ENCODE measurements at places on chromosomes 6 and 20.

- H3K27ac ChIP-seq: peak overlapping the region; percentile 89
- peak; percentile 87 for DNase-seq
- H3K4me3 ChIP-seq: peak overlapping the region; percentile 92
- no peaks in the 10 kb centered on the region for H3K27me3 ChIP-seq
- H3K4me1 ChIP-seq: no peaks in the 10 kb centered on the region
- H3K36me3 ChIP-seq: no peaks in the 10 kb centered on the region
Measured at GRCh38 chr6:53794137-53794719, 577 bp upstream of the LRRC1 start.

DNA sequence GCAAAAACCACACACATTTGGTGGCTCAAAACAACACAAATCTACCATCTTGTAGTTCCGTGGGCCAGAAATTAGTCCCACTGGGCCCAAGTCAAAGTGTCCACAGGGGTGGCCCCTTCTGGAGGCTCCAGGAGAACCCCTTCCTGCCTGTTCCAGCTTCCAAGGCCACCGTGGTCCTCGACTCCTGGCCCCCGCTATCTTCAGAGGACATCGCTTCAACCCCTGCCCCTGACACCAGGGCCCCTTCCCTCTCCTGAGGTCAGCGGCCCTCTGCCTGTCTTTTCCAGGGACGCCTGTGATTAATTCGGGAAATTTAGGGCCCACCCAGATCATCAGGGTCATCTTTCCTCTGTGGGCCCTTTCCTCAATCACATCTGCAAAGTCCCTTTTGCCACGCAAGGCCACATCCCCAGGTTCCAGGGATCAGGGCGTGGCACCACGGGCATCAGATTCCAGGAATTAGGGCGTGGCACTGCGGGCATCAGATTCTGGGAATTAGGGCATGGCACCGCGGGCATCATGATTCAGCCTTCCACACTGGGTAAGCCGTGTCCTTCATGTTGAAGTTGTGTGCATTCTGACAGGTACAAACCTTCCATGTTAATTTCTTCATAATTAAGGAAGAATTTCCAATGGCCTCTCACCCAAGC, 59.9 kb upstream of the SMOC2 start:
- no peak overlapping the region for H3K4me3 ChIP-seq
- H3K27me3 ChIP-seq: no peaks in the 10 kb centered on the region
- H3K36me3 ChIP-seq: no peaks in the 10 kb centered on the region
- no peak overlapping the region for H3K27ac ChIP-seq
- no peaks in the 10 kb centered on the region for H3K4me1 ChIP-seq

- H3K4me3 ChIP-seq: no peak overlapping the region
- peaks cover 27% of the 10 kb centered on the region for H3K36me3 ChIP-seq
- H3K4me1 ChIP-seq: no peaks in the 10 kb centered on the region
- DNase-seq: no peak
- no peak overlapping the region for H3K27ac ChIP-seq
Measured at GRCh38 chr6:36963451-36964290, 9.1 kb downstream of the PI16 start.

DNA sequence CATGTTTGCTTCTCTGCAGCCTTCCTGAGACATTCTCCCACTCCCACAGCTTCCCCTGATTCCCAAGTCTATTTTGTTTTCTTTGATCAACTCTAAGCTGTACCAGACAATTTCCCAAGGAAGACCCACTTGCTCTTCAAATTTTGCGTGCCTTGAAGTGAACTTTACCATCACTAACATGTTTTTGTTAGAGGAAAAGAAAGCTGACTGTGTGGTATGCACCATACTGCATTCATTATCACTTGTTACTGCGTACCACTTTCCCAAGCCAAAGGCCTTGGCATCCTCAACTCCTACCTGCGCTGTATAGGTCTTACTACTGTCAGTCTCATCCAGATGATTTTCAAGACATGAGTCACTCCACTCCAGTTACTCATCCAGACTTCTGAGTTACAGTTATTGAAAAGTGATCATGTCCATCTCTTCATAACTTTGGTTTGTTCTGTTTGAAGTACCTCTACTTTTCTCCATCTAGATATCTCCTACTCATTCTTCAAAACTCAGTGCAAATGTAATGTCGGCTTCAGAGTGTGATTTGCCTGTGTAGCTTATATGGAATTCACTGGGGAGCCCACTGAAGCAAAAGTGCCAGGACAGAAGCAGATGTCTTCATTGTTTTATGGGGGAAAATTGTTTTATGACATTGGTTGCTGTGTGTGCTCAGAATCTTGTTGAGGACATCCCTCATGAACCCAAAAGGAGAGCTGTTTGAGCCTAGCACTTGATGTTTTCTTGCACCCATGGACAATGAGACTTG, 5.2 kb downstream of the RPS12 start:
- H3K27me3 ChIP-seq: no peaks in the 10 kb centered on the region
- DNase-seq: no peak
- H3K4me1 ChIP-seq: peaks cover 17% of the 10 kb centered on the region
- H3K4me3 ChIP-seq: no peak overlapping the region
- no peak overlapping the region for H3K27ac ChIP-seq
- H3K36me3 ChIP-seq: peaks cover 40% of the 10 kb centered on the region

DNA sequence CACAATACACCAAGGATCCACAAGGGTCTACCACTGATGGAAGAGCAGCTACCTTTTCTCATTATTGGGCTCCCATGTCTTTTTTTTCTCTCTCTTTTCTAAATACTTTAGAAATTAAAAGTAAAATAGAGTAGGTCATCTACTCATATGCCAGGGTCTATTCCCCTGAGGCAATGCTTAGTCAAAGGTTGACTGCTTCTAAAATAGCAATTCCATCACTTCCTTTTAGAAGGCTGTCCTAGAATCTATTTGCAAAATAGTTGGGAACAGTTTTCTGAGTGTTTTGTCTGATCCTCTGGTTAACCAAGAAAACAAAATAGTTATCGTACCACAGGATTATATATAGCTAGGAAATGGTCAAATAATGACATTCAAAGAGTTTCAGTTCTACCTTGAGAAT, 174.1 kb downstream of the COL21A1 start:
- H3K4me3 ChIP-seq: no peak overlapping the region
- H3K36me3 ChIP-seq: no peaks in the 10 kb centered on the region
- H3K27ac ChIP-seq: peak overlapping the region; percentile 68
- H3K4me1 ChIP-seq: no peaks in the 10 kb centered on the region
- peak; percentile 29 for DNase-seq
- no peaks in the 10 kb centered on the region for H3K27me3 ChIP-seq

DNA sequence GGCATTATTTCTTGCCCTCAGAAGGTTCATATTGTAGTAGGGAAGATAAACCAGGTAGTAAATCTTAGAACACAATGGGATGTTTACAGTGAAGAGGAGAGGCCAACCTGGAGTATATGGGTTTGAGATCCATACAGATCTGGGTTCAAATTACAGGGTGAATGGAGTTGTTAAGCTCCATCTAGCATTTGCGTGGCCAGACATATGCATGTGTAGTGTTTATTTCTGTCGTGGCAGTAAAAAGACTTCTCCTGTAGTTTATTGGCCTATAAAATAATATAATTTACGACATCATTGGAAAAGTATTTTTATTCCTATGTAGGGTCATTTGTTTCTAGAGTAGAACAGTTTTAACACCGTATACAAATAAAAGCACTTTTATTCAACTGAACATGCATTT, 25.2 kb upstream of the TULP4 start:
- H3K27ac ChIP-seq: no peak overlapping the region
- no peak overlapping the region for H3K4me3 ChIP-seq
- H3K36me3 ChIP-seq: no peaks in the 10 kb centered on the region
- H3K4me1 ChIP-seq: peaks cover 33% of the 10 kb centered on the region

DNA sequence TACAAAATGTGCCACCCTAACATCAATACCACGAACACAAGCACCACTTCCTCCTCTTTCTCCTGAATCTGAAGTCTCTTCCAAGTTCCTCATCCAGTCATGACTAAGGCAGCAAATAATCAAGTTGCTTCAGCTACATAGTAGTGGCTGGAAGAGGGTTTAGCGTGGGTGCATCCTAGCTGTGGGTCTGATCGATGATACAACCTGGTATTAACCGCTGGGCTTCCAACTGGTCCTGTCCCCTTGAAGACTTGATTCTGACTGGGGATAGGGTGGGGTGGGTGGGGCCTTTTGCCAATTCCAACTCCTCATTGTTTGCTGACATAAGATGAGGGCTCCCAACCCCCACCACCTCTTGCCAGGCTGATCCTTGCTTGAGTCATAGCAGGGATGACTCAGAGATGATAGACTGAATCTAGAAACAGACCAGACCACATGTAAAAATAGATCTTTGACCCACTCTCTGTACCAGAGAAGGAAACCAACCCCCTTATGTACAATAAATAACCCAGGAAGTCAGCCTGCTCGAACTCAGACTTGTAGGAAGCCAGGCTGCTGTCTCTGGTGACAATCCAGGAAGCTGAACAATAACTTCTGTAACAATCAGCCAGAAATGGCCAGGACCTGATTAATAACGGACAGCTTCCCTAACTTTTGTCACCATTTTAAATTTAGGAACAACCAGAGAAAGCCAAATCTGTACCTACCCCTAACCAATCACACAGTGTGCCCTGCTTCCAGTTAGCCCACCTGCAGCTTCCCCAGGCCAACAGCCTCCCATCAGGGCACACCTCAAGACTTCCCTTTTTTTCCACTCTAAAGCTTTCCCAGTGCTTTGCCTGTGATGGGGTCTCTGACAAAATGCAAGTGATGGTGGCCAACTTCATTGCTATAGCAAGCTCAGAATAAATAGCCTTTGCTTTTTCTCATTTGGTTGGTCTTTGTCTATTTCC, 68.9 kb upstream of the FAM184A start:
- no peak overlapping the region for H3K4me3 ChIP-seq
- peak; percentile 80 for DNase-seq
- H3K4me1 ChIP-seq: peaks cover 18% of the 10 kb centered on the region

DNA sequence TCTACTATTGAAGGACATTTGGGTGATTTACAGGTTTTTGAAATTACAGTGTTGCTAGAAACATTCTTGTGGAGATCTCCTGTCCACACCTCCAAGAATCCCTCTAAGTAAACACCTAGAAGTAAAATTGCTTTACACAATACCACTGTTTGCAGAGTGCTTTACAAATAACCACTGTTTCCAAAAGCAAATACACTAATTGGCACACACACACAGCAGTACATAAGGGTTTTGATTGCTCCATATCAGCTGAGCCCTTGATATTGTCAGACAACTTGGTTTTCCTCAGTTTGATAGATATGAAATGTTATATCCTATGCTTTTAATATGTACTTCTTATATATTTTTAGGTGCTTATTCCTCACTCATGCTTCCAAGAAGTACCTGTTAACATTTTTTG, 6.3 kb downstream of the HMGN4 start:
- H3K4me3 ChIP-seq: no peak overlapping the region
- peaks cover 32% of the 10 kb centered on the region for H3K36me3 ChIP-seq

DNA sequence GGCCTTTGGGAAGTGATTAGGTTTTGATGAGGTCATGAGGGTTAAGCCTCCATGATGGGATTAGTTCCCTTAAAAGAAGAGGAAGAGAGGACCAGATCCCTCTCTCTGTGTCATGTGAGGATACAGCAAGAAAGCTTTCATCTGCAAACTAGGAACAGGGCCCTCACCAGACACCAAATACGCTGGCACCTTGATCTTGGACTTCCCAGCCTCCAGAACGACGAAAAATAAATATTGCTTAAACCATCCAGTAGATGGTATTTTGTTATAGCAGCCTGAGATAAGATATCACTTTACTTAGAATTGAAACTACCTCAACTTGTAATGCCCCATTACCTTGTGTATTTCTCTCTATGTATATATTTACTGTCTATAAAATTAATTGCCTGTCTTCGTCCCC, 65.4 kb upstream of the NNAT start:
- no peaks in the 10 kb centered on the region for H3K36me3 ChIP-seq
- H3K4me3 ChIP-seq: no peak overlapping the region
- no peaks in the 10 kb centered on the region for H3K4me1 ChIP-seq
- peaks cover 6% of the 10 kb centered on the region for H3K27me3 ChIP-seq

- H3K27me3 ChIP-seq: peaks cover 3% of the 10 kb centered on the region
- H3K4me3 ChIP-seq: no peak overlapping the region
- no peak overlapping the region for H3K27ac ChIP-seq
- H3K36me3 ChIP-seq: no peaks in the 10 kb centered on the region
Measured at GRCh38 chr6:163814494-163815364, 400.2 kb downstream of the QKI start.

- H3K4me1 ChIP-seq: peaks cover 52% of the 10 kb centered on the region
- H3K36me3 ChIP-seq: no peaks in the 10 kb centered on the region
- DNase-seq: no peak
- no peaks in the 10 kb centered on the region for H3K27me3 ChIP-seq
Measured at GRCh38 chr6:16698997-16699868, 62.0 kb downstream of the ATXN1 start.

DNA sequence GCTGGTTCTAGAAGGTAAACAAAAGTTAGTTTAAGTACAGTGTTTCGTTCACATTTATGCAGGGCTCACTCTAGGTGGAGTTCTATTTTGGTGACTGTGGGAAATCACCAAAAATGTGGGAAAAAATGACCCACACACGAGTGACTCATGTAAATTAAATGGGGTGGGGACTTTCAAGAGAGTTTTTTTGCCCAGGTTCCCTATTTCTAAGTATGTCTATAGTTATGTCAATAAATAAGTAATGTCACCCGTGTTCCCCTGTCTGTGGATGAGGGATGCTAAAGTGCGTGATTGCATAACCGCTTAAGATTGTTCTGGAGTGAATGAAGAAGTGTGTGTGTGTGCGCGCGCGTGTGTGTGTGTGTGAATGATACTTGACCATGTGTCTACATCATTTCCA, 69.1 kb downstream of the MYB start:
- H3K4me3 ChIP-seq: no peak overlapping the region
- H3K4me1 ChIP-seq: no peaks in the 10 kb centered on the region

- H3K4me1 ChIP-seq: no peaks in the 10 kb centered on the region
- no peaks in the 10 kb centered on the region for H3K27me3 ChIP-seq
- no peak overlapping the region for H3K27ac ChIP-seq
- no peak for DNase-seq
- no peaks in the 10 kb centered on the region for H3K36me3 ChIP-seq
- no peak overlapping the region for H3K4me3 ChIP-seq
Measured at GRCh38 chr6:45297320-45297719, 30.8 kb upstream of the RUNX2 start.

GRCh38 chr6:161348628-161348994, 74.8 kb upstream of the AGPAT4 start:
- H3K4me3 ChIP-seq: no peak overlapping the region
- no peaks in the 10 kb centered on the region for H3K36me3 ChIP-seq
- DNase-seq: no peak
- H3K27ac ChIP-seq: no peak overlapping the region
- H3K4me1 ChIP-seq: no peaks in the 10 kb centered on the region
- H3K27me3 ChIP-seq: no peaks in the 10 kb centered on the region

GRCh38 chr6:105192707-105193465, 13.1 kb upstream of the POPDC3 start:
- no peak overlapping the region for H3K4me3 ChIP-seq
- H3K4me1 ChIP-seq: no peaks in the 10 kb centered on the region
- no peaks in the 10 kb centered on the region for H3K27me3 ChIP-seq
- no peaks in the 10 kb centered on the region for H3K36me3 ChIP-seq
- DNase-seq: no peak

DNA sequence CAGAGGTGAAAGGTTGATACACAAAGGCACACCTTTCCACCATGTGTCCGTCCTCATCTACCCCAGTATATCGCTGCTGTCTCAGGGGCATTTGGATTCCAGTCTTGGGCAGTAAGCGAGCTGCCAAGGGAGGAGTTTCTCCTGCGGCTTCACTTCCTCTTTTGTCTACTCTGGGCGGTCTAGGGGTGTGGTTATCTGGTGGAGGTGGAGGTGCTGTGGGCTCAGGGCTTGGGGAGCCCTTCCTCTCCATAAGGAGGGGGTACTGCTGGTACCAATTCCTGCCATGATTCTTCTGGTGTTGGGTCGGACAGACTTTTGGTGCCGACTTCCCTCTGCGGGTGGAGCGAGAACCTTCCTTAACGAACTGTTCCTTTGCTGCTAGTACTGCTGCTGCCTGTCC, 31.9 kb upstream of the FABP7 start:
- no peak for DNase-seq
- H3K27me3 ChIP-seq: no peaks in the 10 kb centered on the region
- H3K4me3 ChIP-seq: no peak overlapping the region
- no peak overlapping the region for H3K27ac ChIP-seq
- no peaks in the 10 kb centered on the region for H3K36me3 ChIP-seq

Measured in tibial artery (tissue), 4 donors.